ENCODE measurements at places on chromosomes 1 and 21. TPM values are rescaled to one million over a fixed set of nuclear protein-coding genes. Genes with fewer than 3 reads are reported as not detected.

Gene ADGRL4
- 3.6 TPM for total RNA-seq

Gene NME7
- 29.6 TPM for total RNA-seq

Gene ALG14
- total RNA-seq: 8.9 TPM

Gene NBPF6
- not detected for total RNA-seq

Gene CYP4A22
- not detected for total RNA-seq

Gene TEKT2
- total RNA-seq: not detected

Gene SYDE2
- total RNA-seq: 56.8 TPM

Gene MTARC1
- total RNA-seq: 7.7 TPM

Gene SLC44A5
- total RNA-seq: 5.3 TPM

Gene POU3F1
- not detected for total RNA-seq

Gene CXADR
- total RNA-seq: 26.7 TPM

Gene INSRR
- not detected for total RNA-seq

Gene GPX7
- 96.8 TPM for total RNA-seq

Gene SYTL1
- 8.2 TPM for total RNA-seq

Gene MATN1
- total RNA-seq: 0.72 TPM

Gene BSND
- 0.24 TPM for total RNA-seq

Gene PTPRF
- 36.4 TPM for total RNA-seq

Gene RPE65
- total RNA-seq: 10.1 TPM

Gene OR2AK2
- not detected for total RNA-seq

Gene FOXO6
- total RNA-seq: 0.24 TPM

Gene KCNE2
- total RNA-seq: 0.72 TPM

Gene ACTL8
- 1.2 TPM for total RNA-seq

Gene ANKRD45
- 10.1 TPM for total RNA-seq

Gene ATP6V1G3
- total RNA-seq: 3.4 TPM

Gene PCAT6
- total RNA-seq: not detected

Gene GUCA2A
- not detected for total RNA-seq

Gene ANXA9
- not detected for total RNA-seq

Gene CCDC28B
- total RNA-seq: 7.2 TPM

Gene LRRC39
- total RNA-seq: 2.4 TPM

Gene LCA5L
- 19.7 TPM for total RNA-seq

Gene TAF13
- 71.0 TPM for total RNA-seq

All from umbilical cord (tissue), 2 donors.